ENCODE measurements at places on chromosomes 12 and 14.

DNA sequence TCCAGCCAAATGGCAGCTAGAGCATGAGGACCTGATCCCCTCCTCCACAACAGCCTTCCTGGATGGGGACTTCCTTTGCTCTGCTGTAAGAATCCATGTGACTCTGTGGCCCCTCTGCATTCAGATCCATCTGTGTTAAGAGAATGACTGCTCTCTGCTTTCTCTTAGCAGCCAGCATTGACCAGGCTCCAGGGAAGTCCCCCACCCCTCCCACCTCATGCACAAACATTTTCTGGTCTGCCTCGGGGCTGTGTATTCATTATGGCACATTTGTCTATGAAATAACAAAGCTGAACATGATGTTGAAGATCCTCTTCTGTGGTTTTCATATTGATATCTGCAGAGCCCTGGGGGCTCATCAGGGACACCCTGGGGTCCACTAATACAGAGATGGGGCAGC, 201.7 kb downstream of the NUAK1 start:
- DNase-seq, result no peak

DNA sequence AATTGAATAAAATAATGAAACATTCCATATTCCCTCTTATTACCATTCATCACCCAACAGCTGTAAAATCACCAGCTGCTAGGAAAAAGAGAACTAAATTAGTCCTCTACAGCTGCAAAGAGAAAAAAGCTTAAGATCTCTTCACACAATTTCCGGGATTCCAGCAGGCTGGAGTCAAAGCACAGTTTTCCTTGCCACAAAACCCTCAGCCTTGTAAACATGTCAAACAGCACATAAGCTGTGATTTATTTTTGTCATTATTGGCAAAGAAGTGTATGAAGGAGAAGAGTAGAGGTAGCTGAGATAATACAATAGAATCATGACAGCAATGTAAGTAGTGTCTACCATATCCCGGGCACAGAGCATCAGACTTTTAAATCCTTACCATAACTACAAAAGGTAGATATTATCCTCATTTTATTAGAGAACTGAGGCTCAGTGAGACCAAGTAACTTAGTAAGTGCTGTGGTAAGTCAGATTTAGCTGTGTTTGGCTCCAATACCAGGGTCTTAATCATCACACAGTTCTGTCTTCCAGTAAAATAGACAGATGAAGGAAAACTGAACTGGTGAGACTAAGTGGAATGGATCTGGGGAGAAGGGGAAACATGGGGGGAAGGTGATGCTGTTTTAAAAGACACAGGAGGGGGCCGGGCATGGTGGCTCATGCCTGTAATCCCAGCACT, 57.3 kb downstream of the NTN4 start:
- no peak for DNase-seq

DNA sequence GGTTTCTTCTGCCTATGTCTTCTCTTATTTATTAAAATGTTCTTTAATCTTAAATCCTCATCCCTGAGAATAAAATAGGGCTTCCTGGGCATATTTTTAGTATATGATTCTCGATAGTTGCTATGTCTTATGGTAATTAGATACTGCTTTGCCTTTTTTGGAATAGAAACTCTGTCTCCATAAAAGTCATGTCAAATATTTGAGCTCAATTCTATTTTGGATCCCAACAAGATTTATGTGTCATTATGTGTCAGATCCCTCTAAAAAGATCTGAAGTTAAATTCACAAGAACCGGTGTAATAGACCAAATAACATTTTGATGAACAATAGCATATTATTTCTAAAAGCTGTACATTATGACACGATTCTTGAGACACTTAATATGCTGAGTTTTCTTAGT, 312.5 kb upstream of the PDE3A start:
- no peak for DNase-seq

DNA sequence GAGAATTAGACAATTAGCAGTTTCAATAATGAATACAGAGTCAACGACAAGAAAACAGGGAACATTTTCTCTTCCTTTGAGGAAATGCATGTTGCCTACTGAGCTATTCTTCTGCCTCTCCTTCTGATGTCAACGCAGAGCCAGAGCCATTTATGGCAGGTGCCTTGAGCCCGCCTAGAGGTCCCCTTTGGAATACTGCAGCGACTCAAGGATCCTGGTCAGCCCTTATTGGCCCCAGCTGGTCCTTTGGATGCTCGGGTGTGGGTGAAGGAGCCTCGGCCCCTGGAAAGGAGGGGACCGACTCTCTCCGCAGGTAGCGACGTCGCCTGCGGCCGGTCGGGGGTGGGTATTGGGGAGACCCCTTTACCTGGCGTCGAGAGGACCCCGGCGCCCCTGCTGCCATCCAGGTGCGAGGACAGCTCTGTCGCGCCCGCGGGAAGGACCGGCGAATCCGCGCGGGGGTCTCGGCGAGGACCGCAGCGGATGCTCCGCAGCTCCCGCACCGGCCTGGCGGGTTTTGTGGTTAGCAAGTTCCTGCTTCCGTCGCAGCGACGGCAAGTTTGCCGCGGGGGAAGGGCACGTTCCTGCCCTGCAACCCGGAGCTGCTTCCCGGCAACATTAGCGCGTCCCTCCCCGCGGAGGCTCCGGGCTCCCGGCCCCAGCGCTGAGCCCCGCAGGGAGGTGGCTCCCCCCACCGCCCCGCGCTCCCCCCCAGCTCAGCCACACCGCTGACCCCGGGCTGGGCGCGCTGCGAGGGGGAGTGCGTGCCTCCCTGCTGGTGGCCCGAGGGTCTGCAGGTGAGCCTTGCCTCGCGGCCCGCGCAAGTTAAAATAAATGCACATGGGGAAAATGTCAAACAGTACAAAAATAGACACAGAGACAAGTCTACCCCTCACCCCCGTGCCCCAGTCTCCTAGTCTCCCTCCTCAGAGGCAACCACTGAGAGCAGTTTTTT, at the start of gene MANSC1:
Gene MANSC1 (minus strand): TSS at position 532 of the 955 bp plus-strand sequence. CDS start 6,928 bp downstream, outside the sequence.
- DNase-seq, result peak; percentile 59

DNA sequence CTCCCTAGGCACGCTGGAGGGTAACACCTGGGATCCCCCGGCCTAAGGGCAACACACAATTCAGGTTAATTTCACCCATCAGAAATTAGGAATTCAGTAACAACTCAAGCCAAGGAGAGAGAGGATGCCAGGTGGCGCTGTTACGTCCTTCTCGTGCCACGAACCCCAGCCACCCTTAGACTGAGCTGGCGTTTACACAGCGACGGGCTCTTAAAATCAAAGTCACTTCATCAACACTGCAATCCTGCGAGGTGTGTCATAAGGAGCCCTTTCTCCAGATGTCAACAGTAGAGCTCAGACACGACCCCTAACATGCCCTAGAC, 110.6 kb upstream of the TMEM132D start:
- DNase-seq, result no peak

DNA sequence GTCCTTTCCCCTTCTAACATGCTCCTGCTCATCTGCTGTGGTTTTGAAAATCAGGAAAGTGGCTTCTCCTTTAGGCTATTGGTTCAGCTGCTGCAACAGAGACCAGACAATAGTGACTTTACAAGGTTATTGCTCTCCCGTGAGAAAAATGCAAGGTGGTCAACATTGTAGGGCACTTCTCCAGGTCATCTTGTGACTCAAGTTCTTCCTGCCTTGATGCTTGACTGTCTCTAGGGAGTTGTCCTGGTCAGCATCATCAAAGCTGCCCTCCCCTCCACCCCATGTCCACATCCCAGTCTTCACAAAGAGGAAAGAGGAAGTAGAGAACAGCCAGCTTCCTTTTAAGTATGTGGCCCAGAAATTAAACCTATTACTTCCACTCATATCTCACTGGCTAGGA, 3.9 kb upstream of the TMEM63C start:
- no peak for DNase-seq

GRCh38 chr14:80956922-80957321, 1.5 kb downstream of the TSHR start:
- DNase-seq, result no peak

DNA sequence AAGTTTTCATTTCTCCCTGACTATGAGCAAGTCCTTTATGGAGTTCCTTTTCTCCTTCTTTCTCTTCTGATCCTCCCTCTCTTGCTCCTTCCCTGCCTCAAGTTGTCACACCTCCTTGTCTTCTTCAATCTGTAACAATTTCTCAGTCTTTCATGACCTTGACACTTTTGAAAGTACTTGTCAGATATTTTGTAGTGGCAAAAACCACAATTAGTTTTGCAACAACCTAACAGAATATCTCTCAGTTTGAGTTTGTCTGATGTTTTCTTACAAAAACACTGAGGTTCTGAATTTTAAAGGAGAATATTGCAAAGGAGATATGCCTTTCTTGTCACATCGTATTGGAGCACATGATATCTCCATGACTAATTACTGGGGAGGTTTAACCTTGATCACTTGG, 4.1 kb upstream of the CRADD start:
- DNase-seq, result no peak

DNA sequence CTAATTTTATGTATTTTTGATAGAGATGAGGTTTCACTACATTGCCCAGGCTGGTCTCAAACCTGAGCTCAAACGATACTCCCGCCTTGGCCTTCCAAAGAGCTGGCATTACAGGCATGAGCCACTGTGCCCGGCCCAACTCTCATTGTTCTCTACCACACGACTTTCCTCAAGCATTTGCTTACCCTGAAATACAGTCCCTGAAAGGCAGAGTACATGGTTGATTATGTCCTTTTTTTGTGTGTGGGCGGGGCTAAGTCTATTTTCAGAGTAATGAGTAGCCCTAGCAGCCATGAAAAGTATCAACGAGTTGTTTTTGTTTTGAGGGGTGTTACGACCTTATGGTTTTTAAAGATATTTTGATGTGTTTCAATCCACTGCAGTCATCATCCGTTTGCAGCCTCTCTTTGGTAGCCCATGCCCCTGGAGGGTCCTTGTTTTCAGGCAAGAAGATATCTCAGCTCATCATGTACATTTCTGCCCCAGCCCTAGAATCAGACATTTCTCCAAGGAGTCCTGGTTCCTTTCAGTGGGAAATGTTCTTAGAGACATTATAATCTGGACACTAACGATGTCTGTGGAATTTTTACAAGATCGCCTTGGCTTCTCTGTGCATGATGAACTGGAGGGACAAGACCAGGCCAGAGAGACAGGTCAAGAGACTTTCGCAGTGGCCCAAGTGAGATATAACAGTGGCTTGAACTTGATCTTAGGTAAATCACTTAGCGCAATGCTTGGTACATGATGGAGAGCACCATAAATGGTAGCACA, 8.7 kb downstream of the ACACB start:
- DNase-seq, result no peak

GRCh38 chr12:62738105-62738504, 196.8 kb downstream of the PPM1H start:
- no peak for DNase-seq

DNA sequence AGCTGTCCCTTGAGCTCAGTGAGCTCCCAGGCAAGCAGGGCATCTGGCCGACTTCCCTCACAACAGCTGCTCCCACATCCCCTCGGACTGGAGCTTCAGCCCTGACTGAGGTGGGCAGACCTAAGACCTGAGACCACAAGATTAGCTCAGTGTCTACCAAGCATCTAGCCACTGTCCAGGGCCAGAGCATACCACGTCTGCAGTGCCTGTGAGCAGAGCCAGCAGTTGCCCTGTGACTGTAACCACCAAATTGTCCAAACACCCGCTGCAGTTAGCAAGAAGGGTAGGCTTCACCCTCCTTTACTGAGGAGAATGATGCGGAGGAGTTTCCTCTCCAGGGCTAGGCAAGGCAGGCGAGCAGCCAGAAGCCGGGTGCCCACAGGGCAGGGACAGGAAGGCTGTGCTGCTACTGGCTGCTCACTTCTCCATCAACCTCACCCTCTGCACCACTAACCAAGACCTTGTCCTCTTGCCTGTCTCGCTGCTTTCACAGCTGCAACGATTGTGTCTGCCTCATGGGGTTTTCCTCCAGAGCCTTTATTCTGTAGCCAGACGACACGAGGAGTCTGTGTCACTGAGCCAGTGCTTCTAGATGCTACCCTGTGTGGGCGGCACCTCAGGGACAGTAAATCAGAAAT, 53.9 kb downstream of the ANAPC7 start:
- peak; percentile 48 for DNase-seq

GRCh38 chr12:98022961-98023360, 492.4 kb upstream of the TMPO start:
- DNase-seq, result no peak

GRCh38 chr12:127241072-127241817, 1025.7 kb upstream of the TMEM132C start:
- DNase-seq, result no peak

DNA sequence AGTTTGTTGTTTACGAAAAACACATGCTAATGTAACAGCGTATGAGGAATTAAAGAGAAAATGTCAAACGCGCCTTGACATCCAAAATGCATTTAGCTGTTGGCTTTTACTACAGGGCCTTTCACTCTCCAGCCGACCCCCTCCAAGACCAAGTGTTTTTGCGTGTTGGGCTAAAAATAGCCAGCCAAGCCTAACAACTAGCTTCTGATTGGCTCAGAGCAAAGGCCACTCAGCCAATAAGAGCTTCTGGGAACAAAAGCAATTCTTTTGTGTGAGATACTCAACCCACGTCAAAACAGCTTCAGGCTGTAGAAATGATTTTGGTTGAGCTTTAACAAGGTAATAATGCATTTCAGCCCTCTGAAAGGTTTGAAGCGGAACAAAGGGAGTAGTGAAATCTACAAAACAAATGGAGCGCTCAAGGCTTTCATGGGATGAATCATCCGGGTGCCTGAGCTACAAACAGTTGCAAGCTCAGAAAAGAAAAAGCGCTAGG, 198.7 kb upstream of the DCN start:
- no peak for DNase-seq

Data from activated T-cell treated with anti-CD3 and anti-CD28 coated beads, Interleukin-2, amount 50 U/mL, for 1 hour (primary cell).